ENCODE measurements at places on chromosomes 11 and 22. TPM values are rescaled to one million over a fixed set of nuclear protein-coding genes. Genes with fewer than 3 reads are reported as not detected.

The CDCA5 gene
- 4.2 TPM for polyA plus RNA-seq

The PRDM10 gene
- polyA plus RNA-seq, result 4.7 TPM

The SRSF8 gene
- polyA plus RNA-seq, result 28.4 TPM

GRCh38 chr11:35677904-35678303 lies 15.3 kb downstream of the TRIM44 start:
- DNase-seq, result no peak

- no peak for DNase-seq
These were observed 42.0 kb upstream of the TUB start for GRCh38 chr11:8038811-8039529.

GRCh38 chr11:2518111-2518982 lies 73.5 kb downstream of the KCNQ1 start:
- DNase-seq, result no peak

GRCh38 chr11:61536676-61537270 lies 28.2 kb downstream of the LRRC10B start:
- DNase-seq, result no peak

- no peak for DNase-seq
These were observed 2.1 kb upstream of the KIAA0930 start for GRCh38 chr22:45242778-45243191.

DNA sequence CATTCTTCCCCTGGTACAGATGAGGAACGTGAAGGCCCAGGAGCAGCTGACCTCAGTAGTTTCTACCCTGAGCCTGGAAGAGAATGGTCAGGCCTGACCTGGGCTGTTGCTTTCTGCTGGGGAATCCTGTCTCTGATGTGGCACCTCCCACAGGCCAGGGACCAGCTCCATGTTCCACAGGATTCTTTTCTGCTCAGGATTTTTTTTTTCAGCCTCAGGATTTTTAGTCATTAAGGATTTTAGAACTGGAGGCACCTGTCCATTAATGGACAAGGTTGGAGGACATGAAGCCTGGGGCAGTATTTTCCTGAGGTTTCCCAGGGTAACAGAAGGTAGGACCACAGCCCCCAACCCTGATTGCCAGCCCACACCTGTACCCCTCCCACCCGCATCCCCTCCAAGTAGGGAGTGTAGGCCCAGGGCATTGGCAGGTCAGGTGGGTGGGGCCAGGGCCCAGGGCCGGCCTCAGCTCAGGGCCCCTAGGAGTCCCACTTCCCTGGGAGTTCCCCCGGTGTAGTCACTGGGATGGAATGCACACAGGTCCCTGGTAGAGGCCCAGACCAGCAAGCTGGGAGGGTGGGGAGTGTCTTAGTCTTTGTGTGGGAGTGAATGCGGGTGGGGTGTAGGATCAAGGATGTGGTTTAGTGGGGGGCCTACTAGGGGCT lies 16.1 kb downstream of the BIK start:
- peak; percentile 60 for DNase-seq

GRCh38 chr11:123753110-123753509 lies 1.2 kb downstream of the OR6X1 start:
- no peak for DNase-seq

- no peak for DNase-seq
These were observed 8.3 kb downstream of the MUC2 start for GRCh38 chr11:1082728-1083620.

GRCh38 chr11:114254571-114255146 lies 41.5 kb upstream of the NNMT start:
- no peak for DNase-seq

DNA sequence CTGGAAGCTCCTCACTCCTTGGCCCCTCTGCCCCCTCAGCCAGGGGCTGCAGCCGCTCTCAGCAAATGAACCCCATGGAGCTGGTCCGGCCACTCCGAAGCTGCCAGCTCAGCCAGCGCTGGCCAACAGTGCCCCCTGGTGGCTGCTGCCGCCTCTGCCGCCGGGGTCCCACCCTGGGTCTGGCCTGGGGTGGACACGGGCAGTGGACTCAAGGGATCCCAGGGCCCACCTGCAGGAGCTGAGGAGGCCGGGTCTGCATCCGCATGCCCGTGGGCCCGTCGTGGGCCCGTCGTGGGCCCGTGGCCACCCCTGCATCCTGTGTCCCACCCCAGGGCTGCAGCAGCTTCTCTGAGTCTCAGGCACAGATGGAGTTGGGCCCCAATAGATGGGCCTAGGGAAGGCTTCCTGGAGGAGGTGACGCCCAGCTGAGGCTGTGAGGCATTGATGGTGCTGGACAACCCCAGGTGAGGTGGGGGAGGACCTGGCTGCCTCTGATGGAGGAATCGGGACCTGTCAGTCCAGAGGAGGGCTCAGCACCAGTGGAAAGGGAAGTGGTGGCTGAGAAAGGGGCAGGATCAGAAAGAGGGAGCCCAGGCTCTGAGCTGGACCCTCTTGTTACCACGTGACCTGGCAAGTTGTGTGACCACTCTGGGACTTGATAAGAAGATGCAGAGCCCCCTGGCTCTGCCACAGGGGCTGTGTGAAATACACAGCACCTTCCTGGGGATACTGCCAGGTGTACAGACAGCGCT lies 522.3 kb downstream of the BRD1 start:
- no peak for DNase-seq

DNA sequence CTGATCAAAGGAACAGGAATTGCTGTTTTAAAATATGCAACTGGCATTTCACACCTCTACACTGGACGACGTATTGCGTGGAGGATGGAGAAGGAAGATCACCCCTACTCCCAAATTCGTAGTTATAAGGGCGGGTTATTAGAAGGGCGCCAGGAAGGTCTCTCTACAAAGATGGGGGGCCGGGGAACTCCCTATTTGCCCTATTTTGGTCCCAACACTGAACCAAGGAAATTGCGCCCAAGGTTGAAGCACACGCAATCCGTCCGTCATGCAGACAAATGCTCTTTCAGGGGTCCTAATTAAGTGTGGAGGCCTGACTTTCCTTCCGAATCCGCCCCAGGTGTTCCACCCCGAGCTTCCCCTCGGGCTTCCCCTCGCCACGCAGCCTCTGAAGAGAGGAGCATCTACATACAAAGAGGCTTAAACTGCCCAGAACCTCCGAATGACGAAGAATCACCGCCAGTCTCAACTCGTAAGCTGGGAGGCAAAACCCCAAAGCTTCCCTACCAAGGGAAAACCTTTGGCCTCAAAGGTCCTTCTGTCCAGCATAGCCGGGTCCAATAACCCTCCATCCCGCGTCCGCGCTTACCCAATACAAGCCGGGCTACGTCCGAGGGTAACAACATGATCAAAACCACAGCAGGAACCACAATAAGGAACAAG lies 396 bp downstream of the NPAT start:
- DNase-seq, result no peak

GRCh38 chr22:18034076-18034475 lies 9.7 kb upstream of the MICAL3 start:
- no peak for DNase-seq

DNA sequence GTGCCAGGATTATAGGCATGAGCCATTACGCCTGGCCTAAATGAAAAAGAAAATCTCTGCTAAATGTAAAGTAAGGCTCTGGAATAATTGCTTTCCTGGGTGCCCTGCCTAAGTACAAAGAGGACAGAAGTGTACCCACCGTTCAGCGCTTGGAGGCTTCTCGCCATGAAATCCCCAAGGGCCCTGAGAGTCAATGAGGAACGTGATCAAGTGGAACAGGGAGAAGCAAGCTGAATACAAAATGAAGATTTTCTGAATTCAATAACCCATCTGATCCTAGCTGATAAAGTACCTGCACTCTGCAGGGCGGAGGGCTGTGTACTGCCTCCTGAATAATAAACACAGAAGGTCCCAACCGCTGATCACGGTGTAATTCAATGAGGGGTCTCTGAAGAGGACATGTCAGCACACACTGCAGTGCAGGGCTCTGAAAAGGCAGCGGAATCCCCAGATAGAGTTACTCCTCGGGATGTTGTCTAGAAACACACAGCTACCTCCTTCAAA lies 97.7 kb downstream of the ABTB2 start:
- no peak for DNase-seq
